Right lung (tissue), 10 donors: ENCODE measurements at places on chromosomes 12 and 14. TPM values are rescaled to one million over a fixed set of nuclear protein-coding genes. Genes with fewer than 3 reads are reported as not detected.

TSPAN19 gene
- polyA plus RNA-seq, result 1.4 TPM

HOXC4 gene
- 5.0 TPM for polyA plus RNA-seq

DNA sequence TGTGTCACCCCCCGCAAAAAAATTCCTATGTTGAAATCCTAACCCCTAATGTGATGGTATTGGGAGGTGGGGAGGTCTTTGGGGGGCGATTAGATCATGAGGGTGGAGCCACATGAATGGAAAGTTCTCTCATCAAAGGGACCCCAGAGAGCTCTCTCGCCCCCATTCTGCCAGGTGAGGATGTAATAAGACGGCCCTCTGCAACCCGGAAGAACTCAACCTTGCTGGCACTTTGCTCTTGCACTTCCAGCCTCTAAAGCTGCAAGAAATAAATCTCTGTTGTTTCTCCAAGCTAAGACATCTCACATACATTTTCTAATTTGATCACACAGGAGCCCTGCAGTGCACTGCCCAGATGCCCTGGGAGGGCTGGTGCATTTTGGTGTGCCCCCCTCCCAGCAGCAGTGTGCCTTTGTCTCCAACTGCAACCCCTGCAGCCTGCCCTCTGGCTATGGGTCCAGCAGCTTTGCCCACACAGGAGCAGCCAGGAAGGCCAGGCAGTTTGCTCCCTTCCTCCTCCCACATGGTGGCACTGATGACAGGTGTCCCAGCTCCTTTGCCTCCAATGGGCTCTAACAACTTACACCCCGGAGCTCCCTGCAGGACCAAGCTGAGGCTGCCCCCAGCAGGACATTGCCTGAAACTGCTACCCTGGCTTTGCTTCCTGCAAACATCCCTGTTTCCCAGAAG, 59.3 kb downstream of the C14orf132 start:
- no peak for DNase-seq

DNA sequence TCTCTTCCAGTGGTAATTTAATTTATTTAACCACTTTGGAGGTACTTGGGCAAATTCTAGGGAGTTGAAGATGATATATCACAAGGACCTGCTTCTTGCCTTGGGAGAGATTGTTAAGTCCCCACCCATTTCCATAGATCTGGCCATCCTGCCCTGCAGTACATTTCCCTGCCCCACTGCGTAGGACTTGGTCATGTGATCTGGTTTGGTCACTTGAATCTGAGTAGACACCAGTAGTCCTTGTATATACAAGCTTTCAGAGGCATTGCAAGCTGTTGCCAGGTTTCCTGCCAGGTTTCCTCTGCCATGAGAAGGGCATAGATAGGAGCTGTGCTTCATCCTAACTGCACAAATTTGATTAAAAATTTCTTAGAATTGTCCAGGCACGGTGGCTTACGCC, 200.0 kb downstream of the ADAMTS20 start:
- DNase-seq, result no peak

DNA sequence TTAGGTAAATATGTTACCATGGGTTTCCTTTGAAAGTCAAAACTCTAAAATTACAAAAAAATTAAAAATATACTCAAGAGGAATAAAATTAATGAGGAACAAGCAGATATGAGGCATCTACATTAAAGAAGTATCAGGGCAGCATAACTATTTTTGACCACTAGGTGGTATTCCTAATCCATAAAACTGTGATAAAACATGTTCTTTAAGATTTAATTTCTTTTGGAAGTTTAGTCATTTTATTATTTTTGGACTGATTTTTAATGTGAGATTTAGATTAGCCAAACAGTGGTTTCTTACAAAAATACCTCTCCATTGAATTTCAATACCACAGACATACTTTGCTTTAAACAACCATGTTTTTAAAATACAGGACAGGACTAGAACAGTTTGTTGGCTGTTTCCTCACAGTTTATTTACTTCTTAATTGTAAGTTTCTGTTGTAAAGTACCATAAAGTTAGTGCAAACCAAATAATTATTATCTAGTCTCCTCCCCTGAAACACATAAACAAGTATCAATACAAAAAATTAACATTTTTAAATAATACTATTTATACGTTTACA, 49.8 kb downstream of the NTS start:
- no peak for DNase-seq
